Esophagus muscularis mucosa (tissue), 4 donors: ENCODE measurements at places on chromosomes 7 and 10.

DNA sequence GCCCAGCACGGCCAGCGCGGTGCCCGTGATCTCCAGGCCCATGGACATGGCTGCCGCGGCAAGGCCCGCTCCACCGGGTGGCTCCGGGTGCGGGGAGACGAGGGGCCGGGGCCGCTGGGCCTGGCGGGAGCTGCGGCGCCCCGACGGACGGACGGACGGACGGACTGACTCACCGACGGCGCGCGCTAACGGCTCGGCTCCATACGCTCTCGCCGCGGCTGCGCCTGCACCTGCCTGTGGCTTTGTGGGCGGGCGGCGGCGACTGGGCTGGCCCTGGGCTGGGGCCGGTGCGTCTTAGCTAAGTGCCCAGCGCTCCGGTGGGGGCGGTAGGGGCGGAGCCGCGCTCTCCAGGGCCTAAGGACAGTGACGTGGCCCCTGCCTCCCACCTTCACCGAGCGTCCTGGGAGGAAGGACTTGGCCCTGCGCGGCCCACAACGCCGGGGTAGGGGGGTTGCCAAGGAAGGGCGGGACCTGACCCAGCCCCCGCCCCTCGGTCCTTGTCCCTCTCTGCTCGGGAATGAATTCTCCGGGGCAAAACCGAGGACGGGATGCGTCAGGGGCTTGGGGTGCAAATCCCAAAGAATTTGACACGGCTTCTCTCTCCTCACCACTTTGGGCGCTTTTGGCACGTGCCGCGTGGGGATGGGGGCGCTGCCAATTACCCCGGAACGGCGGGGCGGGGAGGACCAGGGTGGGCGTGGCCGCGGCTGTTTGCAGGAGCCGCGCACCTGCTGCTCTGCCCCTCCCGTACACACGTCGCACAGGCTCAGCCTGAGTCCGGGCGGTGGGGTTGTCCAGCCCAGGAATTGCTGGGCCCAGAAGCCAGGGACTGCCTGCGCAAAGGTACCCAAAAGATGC, at the start of gene CLDN3:
Gene CLDN3, minus strand, starts transcription at position 269 of the 858 bp plus-strand sequence. Its CDS starts 221 bp downstream, at position 48.
- no peak for DNase-seq

- DNase-seq, result no peak
Observed at GRCh38 chr10:102241032-102241443, 274 bp downstream of the PITX3 start.

DNA sequence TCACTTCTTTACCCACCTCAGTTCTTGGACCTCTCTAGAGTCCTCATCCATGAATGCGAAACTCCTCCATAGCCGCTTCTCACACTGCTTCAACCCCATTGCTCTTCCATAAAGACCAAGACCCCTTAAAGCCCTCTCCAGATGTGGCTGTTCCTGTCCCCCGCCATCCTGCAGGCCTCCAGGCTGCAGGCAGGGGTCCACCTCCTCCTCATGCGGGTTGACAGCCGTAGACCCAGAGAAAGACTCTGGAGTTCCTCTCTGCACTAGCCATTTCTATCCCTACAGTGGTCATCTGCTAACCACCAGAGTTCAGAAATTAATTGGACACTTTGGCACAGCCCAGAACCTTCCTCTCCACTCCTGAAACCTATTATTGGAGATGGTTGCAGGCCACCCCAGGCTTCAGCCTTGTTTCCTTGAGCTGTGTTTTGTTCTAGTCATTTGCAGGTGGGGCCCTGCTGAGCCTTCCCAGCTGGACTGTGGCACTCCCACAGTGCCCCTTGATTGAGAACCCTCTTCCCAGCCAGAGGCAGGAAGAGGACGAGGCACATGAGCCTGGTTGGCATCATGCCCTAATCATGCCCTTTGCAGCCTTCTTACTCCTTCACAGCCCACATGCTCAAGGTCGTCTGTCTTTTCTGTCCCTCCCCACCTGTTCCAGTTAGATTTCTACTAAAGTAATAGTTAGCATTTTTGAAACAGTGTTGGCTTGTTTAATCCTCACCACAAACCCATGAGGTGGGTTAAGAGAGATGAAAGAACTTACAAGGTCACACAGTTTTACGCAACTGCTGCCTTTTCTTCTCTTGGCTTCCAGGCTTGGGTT, 23.9 kb downstream of the CUL1 start:
- DNase-seq, result no peak

DNA sequence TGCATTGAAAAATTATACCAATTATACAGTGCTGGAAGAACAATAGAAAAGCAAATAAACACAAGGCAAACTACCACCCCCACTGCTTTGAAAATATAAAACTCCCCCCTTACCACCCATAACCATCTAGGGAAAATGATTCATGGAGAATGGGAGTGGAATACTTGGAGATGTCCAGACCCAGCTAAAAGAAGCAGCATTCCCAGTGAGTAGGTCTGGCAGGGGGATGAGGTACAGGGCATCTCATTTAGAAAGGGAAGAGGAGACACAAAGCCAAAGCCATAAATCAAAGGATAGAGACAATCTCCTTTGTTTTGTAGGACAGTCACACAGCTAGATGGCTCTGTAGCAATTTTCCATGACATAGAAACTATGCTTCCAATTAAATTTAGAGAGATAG, 36.0 kb upstream of the DGKI start:
- no peak for DNase-seq

DNA sequence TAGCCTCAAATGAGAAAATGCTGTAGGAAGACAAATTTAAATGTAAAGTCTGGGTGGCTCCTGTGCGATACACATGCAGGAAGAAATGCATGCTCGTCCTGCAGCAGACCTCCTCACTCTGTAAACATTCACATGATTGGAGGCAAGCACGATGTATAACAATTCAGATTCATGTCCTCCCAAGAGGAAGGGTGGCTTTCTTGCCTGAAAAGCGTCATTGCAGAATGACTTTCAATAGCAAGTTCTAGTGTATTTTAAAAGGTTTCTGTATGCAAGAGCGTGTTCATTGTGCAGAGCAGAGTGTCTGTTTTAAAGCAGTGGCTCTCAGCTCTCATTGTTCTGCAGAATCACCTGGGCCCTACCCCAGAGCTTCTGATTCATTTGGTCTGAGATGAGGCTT, 170.3 kb upstream of the CELF2 start:
- no peak for DNase-seq

- DNase-seq, result no peak
Observed at GRCh38 chr7:25754333-25754732, 397.7 kb upstream of the NFE2L3 start.

- DNase-seq, result no peak
Observed at GRCh38 chr7:70027867-70028266, 429.6 kb downstream of the AUTS2 start.

DNA sequence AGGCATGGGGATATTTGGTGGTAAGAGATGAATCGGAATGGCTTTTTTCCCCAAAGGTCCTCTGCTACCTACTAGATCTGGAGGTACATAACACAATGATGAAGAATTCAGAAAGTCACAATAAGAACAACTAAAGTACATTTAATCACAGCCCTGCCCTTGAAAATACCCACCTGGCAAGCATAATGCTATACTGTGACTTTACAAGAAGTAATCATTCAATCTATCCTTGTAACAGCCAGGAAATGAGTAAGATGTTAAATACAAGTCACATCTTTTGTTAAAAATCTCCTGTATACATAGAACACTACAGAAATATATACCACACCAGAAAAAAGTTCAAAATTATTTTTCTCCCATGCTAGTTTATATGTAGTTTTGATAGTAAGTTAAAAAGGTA, 108.3 kb upstream of the ABCB5 start:
- no peak for DNase-seq

GRCh38 chr7:158273138-158273651, 314.4 kb downstream of the PTPRN2 start:
- DNase-seq, result no peak

- DNase-seq, result no peak
Observed at GRCh38 chr10:71878327-71879034, 27.4 kb upstream of the PSAP start.

DNA sequence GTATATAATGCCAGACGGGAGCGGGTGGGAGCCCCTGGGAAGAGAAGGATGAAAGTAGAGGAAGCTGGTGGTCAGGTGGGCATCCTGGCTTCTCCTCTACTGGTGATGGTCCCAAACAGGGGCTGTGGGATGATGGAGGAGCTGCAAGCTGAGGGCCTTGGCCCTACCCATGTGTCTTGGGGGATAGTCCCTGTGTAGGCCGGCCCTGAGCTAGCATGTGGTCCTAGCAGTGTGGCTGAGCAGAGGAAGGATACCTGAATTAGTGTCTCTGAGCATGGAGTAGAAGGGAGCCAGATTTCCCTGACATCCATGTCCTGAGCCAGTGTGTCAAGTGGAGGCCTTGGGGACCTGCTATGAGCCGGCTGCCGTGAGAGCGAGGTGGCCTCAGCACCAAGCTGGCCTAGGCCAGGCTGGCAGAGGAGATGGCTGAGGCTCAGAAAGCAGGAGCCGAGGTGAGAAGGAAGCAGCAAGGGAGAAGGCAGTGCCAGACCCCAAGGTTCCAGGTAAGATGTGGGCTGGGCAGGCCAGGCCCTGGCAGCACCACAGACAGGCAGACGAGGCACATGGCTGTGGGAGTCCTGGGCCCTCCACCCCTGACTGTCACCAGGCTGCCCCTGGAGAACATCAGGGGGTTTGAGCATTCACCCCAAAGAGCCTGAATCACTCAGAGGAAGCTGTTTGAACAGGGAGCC, 150.2 kb downstream of the ABCA13 start:
- no peak for DNase-seq

- DNase-seq, result no peak
Observed at GRCh38 chr10:132400041-132400546, 3.1 kb downstream of the PWWP2B start.

GRCh38 chr10:47257396-47258120, 42.4 kb upstream of the GDF10 start:
- DNase-seq, result no peak

- no peak for DNase-seq
Observed at GRCh38 chr7:150371996-150372270, 3.3 kb downstream of the REPIN1 start.

- no peak for DNase-seq
Observed at GRCh38 chr10:18293536-18294510, 153.6 kb downstream of the CACNB2 start.

DNA sequence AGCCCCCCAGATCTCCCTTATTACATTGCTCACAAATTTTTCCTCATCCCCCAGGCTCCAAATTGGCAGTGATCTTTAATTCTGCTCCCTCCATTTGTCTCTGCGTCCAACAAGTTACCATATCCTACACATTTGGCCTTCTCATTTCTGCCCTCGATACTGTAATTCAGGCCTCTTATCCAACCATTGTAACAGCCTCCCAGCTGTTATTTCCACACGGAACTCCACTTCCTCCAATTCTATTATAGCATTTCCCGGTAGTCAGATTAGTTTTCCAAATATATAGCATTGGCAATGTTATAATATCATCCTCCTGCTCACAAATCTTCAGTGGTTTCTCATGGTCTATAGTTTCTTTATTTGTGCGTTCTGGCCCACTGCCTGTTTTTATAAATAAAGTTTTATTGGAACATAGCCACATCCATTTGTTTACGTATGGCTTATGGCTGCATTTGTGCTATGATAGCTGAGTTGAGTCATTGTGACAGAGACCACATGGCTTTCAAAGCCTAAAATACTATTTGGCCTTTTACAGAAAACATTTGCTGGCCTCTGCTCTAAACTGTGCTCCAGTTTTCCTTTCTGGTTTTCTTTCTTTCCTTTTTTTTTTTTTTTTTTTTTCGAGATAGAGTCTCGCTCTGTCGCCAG, 126.5 kb upstream of the ZNF438 start:
- DNase-seq, result no peak

DNA sequence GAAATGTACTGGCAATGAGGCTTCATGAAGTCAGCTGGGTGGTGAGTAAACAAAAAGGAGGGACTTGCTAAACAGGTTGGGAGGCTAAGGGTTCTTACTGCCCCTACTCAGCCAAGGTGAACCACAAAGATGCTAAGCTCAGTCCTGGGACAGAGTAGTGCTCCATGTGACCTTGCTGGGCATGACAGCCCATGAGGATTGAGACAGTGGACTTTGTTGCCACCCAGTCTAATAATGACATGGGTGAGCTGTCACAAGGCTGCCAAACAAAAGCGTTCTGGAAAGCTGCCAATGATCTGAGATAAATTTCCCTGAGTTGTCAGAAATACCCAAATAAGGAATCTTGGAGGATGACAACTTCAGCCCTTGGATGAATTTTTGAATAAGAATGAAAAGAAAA, 75.2 kb downstream of the CLEC2L start:
- no peak for DNase-seq

DNA sequence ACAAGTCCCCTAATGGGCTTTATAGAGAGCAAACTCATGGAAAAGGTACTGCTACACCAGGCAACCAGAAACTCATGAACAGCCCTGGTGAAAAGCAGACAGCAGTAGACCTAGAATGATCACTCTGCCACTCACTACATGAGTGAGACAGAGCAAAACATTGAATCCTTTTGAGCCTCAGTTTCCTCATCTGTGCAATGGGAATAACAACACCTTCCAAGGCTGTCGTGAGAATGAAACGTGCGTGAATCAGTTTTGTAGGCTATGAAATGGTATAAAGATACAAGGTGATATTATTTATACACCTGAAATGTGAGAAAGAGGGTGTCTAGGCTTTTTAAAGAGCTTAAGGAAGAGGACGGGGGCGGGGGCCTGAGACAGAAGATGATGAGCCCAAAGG, 14.3 kb upstream of the PROSER2 start:
- no peak for DNase-seq

DNA sequence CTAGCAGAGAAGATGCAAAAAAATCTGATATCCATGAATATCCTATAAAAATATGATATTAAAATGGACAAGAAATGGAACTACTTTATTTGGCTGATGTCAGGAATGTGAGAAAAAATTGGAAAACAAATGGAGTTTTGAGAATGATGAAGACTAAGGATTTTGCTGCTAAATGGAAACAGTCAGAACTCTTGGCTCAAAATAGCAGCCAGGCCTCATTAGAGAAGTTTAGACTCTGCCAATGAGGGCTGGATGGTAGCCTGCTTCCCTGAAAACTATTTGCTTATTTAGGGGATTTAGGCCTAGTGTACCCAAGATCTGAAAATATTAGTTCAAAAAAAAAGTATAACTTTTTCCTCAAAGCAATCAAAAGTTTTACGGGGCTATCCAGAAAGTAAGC, 458.5 kb downstream of the TFEC start:
- no peak for DNase-seq

- DNase-seq, result no peak
Observed at GRCh38 chr7:26526265-26526587, 234.6 kb downstream of the SNX10 start.

- no peak for DNase-seq
Observed at GRCh38 chr7:69962186-69963065, 364.2 kb downstream of the AUTS2 start.

DNA sequence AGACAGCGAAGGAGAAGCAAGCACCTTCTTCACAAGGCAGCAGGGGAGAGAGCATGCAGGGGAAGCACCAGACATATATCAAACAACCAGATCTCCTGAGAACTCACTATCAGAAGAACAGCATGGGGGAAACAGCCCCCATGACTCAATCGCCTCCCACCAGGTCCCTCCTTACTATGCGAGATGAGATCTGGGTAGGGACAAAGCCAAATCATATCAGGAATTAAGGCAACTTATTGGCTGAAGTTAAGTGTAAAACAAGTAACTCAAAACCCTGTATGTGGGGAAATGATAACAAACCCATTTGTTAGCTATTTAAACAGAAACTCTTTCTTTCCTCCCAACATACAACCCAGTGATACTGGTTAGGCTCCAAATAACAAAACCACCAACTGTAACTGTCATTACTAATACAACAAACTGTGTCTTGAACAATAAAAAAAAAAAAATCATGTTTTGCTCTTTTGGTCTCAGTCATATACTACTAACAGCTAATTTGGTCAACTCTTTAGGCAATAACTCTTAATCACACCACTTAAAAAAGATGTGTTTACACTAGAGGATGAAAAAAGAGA, 57.8 kb downstream of the MINDY3 start:
- DNase-seq, result no peak

GRCh38 chr7:143362131-143363015, at the start of gene FAM131B:
Gene FAM131B, minus strand, starts transcription at chr7:143362713. Its CDS starts 110 bp downstream, at chr7:143362603.
- DNase-seq, result no peak

- no peak for DNase-seq
Observed at GRCh38 chr10:77420947-77421523, 216.6 kb downstream of the KCNMA1 start.
